ENCODE measurements at places on chromosomes 11 and 22.
A peak's percentile ranks its signal among the peaks of the same experiment; 100 is the strongest.

GRCh38 chr11:64089915-64090805 lies 54.4 kb downstream of the FLRT1 start:
- DNase-seq, result no peak

- no peak for DNase-seq
These were observed 5.2 kb upstream of the TNFRSF13C start for GRCh38 chr22:41931701-41932269.

- no peak for DNase-seq
These were observed 644 bp downstream of the SPTY2D1 start for GRCh38 chr11:18633256-18634139.

- peak; percentile 79 for DNase-seq
These were observed 6.5 kb downstream of the ADORA2A start for GRCh38 chr22:24433828-24434470.

- DNase-seq, result no peak
These were observed 4.0 kb upstream of the PRDM11 start for GRCh38 chr11:45142241-45143055.

DNA sequence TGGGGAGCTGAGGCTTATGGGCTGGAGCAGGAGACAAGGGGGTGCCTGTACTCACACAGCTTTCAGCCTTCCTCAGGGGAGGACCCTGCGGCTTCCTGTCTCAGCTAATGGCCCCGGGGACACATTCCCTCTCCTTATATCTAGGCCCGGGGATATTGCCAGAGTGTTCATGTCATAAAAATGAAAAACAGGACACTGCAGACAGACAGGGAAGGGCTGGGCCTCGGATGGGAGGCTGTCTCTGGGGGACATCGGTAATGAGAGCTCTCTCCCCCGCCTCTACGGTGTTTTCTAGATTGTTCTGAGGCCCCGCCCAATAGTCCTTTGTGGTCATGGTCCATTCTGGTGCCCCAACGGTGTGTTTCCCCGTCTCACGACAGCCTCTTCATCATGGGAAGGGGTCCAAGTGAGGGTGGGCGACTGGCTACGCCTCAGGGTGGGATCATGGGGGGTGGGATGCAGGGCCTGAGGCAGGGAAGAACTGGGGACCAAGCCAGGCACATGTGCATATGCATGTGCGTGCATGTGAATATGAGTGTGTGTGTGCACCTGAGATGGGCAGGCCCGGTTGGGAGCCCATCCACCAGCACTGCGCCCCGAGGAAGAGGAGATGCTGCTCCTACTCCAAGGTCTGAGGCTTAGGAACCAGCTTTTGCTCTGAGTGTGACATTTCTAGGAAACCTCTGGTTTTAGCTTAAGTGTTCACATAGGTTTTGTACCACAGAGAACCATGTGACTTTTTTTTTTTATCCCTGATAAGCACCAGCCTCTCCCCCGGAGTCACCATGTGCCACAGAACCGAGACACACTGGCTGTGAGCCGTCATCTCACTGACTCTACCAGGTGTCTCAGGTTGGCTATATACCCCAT lies 5.3 kb downstream of the ARVCF start:
- no peak for DNase-seq

DNA sequence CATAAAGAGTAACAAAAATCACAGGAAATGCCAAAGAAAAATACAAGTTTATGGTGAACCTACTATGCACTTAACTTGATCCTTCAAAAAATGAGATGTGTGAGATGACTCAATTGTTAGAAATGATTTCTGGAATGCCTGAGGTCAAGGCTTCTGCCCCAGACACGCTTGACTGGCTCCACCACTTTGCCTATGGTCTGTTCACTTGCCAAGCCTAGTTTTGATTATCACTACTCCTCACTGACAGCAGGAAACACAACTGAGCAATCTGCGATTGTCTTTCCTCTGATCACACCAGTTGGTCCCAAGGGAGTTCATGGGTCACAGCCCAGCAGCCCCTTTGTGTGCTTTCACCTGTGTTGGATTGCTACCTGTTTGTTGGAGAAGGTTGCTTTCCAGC lies 20.6 kb upstream of the PRDM10 start:
- DNase-seq, result peak; percentile 75

All from Daoy (cell line).